ENCODE measurements at places on chromosomes 2 and 18.

- no peak for DNase-seq
These were observed 85.6 kb downstream of the ASB1 start for GRCh38 chr2:238512247-238512867.

GRCh38 chr2:111225856-111226255, 105.1 kb downstream of the BCL2L11 start:
- no peak for DNase-seq

DNA sequence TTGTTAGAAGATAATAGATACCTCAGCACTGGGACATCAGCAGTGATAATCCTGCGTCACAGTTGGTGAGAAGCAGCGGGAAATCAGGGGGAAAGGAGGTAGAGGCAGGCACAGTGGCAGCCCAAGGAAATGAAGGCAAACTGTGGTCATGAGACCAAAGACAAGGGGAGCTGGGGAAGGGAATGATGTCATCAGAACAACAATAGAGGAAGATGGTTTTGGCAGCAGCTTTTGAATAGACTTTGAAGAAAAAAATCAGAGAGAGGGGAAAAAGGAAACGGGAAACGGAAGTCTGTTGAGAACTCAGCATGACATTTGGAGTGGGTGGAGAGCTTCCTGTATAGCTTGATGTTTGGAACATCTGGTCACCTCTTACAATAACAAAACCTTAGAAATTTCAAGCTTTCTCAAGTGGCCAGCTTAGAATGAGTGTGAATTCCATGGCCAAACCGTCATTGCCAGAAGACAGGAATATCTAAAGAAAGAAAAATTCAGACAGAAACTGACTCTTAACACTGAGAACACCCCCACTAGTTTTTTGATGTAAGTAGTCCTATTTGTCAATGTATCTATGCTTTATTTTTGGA, 18.4 kb upstream of the YES1 start:
- no peak for DNase-seq

DNA sequence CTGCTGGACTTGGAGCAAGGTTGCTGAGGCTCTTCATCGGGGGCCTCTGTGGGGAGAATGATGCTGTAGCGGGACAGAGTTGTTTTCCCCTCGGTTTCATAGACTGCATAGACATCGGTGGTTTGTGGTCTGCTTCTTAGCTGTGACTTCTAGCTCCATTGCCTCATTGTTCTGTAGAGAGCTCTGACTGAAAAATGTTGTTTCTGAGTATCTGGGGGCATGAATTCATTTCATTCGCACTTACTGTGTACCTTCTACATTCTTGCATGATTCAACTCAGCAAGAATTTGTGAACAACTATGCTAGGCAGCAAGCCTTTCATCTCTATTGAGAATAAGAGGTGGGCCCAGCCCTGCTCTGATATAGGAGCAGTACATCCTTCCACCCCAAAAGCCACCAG, 406.8 kb downstream of the NBAS start:
- DNase-seq = no peak

DNA sequence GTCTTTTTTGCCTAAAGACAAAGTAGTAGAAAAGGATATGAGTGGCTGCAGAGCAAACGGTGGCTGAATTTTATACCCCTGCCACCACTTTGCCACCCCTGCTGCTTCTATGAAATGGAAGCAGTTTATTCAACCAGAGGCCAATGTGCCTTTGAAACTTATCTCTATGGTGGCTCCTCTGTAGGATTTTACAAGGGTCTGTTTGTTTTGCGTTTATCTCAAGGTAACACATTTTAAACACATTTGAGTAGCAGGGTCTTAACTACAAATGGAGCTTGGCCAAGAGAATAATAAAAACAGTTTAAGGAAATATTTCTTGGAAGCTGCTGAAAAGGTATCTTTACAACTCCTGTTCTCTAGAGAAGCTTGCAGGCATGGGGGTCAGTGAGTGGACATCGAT, 6.1 kb downstream of the ALLC start:
- no peak for DNase-seq

- no peak for DNase-seq
These were observed 133.4 kb downstream of the RGPD3 start for GRCh38 chr2:106334802-106335201.

GRCh38 chr2:16050261-16050907, 110.0 kb downstream of the MYCN start:
- DNase-seq = no peak

DNA sequence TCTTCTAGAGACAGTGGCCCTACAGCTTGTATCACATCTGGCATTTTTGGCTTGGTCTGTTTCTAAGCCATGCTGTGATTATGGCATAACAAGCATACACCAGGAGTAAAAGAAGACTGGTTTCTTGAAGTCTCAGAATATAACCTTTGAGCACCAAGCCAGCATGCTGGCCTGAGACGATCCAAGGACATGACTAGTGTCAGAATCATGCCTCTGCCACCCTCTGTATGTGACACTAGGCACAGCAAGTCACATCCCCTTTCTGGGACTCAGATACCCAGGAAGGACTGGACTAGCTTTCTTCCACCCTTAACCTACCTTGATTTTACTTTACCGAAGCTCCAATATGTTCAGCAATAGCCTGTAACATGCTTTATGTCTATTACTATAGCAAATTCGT, 345.5 kb downstream of the SETBP1 start:
- DNase-seq = no peak

GRCh38 chr18:58378411-58379379, 250.2 kb downstream of the ALPK2 start:
- DNase-seq = no peak

DNA sequence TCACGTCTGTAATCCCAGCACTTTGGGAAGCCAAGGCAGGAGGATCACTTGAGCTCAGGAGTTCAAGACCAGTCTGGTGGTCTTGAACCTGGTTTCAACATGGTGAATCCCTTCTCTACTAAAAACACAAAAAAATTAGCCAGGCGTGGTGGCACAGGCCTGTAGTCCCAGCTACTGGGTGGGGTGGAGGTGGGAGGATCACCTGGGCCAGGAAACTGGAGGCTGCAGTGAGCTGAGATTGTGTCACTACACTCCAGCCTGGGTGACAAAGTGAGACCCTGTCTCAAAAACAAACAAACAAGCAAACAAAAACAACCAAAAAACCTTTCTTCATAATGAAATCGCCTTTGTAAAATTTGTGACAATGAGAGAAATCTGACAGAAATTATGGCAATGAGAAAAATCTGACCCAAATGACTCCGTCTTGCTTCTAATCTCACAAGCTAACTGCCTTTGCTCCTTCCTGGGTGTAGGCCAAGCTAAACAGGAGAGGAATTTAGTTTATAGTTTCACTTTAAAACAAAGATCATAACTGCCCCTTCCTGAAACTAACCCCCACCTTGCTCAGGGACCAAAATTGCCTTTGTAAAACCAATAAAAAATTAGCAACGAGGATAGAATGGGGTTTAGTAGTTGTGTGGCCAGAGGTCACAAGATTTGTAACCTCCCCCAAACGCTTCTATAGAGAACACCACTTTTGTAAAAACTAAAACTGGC, 60.7 kb upstream of the KIF5C start:
- DNase-seq = no peak

DNA sequence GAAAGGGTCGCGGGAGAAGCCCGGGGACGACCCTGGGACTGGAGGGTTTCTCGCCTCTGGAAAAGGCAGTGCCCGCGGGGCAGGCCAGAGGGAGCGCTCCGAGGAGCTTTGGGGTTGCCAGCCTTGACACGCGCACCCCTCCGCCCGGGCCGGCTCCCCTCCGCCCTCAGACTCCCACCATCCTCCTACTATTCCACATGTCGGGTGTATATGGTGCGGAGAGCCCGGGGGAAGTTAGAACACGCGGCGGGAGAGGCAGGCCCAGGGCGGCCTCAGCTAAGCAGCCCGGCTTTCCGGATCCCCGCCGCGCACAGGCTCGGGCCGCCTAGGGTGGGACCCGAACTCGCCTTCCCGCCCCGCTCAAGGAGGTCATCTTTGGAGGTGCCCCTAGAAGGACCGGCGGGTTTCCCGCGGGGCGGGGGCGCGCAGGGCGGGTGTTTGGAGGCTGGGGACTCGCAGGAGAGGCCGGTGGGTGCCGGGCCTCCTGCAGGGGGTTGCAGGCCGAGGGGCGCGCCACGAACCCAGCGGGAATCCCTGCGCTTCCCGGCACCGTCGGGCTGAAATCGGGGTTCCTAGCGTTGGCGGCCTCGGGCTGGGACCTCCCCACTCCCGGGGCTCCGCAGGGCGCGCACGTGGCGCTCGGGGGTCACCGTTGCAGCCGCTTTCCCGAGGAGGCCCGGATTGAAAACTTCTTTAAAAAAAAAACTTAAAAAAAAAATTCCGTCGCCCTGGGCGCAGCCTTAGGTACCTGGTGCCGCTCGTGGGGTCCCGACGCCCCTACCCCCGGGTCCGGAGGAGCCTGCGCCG, 3.7 kb downstream of the NFATC1 start:
- DNase-seq = peak; percentile 76

DNA sequence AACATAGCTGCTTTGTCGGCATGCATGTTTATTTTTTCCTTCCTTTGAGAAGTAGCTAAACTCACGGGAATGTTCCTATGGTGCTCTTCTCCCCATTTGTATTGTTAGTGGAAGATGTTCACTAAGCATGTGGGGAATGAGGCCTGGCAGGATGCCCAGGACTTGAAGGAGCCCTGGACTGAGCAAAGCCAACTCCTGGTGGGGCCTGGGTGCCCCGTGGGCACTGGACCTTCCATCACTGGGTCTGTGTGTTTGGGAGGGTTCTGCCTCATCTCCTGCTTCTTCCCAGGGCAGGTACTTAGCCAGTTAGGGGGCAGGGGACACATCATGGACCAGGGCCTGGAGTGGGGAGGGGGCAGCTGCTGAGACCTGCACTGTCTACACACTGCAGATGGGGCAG, 49.3 kb downstream of the ACAA2 start:
- no peak for DNase-seq

- peak; percentile 48 for DNase-seq
These were observed 18.4 kb upstream of the TEX51 start for GRCh38 chr2:126880324-126880723.

DNA sequence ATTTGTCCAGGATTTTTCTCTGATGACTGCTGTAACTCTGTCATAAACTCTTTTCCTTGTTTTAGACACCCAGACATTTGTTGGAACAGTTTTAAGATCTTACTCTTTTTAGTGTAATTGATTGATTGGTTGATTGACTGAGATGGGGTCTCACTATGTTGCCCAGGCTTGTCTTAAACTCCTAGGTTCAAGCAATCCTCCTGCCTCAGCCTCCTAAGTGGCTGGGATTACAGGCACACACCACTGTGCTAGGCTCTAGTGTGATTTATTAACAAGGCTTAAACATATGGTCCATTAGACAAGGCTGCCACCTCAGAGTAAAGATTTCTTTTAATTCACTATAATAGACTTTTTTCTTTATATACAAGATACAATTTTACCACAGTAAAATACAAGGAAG, 2.0 kb downstream of the PAIP2B start:
- DNase-seq = no peak

- no peak for DNase-seq
These were observed 200.2 kb downstream of the RIT2 start for GRCh38 chr18:42915299-42915698.

- DNase-seq = no peak
These were observed 27.9 kb downstream of the ACVR1 start for GRCh38 chr2:157848213-157848612.

- DNase-seq = no peak
These were observed 91.5 kb downstream of the MREG start for GRCh38 chr2:215921895-215922294.

Measured in activated CD8-positive, alpha-beta memory T cell treated with anti-CD3 and anti-CD28 coated beads for 24 hours (primary cell).